CD8-positive, alpha-beta memory T cell (primary cell): ENCODE measurements at places on chromosomes 11 and 22. TPM values are rescaled to one million over a fixed set of nuclear protein-coding genes. Genes with fewer than 3 reads are reported as not detected.

GRCh38 chr11:72102631-72102945 is 509 bp downstream of the LAMTOR1 start:
- H3K4me1 ChIP-seq: peaks cover 31% of the 10 kb centered on the region
- peaks cover 17% of the 10 kb centered on the region for H3K36me3 ChIP-seq
- H3K4me3 ChIP-seq: peak overlapping the region; percentile 89
- DNase-seq: no peak
- no peaks in the 10 kb centered on the region for H3K27me3 ChIP-seq

- H3K4me3 ChIP-seq: no peak overlapping the region
- no peak overlapping the region for H3K27ac ChIP-seq
- H3K36me3 ChIP-seq: no peaks in the 10 kb centered on the region
- DNase-seq: no peak
- peaks cover 4% of the 10 kb centered on the region for H3K27me3 ChIP-seq
Observed at GRCh38 chr11:63240098-63240497, 3.3 kb downstream of the SLC22A25 start.

DNA sequence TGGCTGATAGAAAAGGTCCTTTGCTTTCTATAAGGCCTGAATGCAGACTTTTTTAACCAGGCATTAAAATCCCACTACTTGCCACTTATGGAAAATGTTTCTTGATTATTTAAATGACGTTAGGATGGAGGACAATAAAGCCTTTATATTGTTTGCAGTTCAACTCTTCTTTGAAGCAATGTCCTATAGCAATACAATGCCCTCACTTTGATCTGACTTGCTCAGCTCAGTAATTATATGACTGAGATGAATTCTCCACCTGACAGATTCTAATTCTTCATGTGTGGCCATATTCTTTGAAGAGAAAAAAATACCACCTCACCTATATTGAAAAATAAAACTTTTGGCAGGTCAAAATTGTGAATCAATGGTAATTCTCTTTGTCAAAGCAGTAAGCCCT is 182.0 kb upstream of the MTMR2 start:
- no peak for DNase-seq
- no peak overlapping the region for H3K4me3 ChIP-seq
- no peaks in the 10 kb centered on the region for H3K27me3 ChIP-seq
- H3K36me3 ChIP-seq: no peaks in the 10 kb centered on the region

- H3K4me1 ChIP-seq: no peaks in the 10 kb centered on the region
- no peak overlapping the region for H3K4me3 ChIP-seq
- no peak for DNase-seq
- no peaks in the 10 kb centered on the region for H3K36me3 ChIP-seq
- H3K27ac ChIP-seq: no peak overlapping the region
Observed at GRCh38 chr22:22087854-22088657, 105.5 kb upstream of the TOP3B start.

DNA sequence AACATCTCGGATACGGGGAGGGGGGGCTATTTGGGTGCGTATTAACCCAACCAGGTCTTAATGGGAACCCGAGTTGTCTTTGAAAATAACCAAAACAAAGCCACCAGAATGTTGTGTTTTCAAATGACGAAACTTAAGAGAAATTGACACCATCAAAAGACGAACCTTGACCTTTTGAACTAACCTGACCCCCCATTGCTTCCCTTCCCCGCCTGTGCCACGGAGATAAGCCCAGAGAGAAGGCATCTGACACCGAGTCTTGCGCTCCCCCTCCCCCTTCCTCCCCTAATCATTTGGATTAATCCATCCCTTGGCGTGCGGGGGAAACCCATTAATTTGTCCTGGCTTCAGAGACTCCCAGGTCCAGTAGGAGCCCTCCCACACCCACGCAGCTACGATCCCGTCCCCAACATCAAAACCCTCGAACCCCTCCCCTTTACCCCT is 4.5 kb upstream of the GCAT start:
- no peak overlapping the region for H3K4me3 ChIP-seq
- peaks cover 41% of the 10 kb centered on the region for H3K4me1 ChIP-seq
- H3K27me3 ChIP-seq: peaks cover 37% of the 10 kb centered on the region
- no peak for DNase-seq

DNA sequence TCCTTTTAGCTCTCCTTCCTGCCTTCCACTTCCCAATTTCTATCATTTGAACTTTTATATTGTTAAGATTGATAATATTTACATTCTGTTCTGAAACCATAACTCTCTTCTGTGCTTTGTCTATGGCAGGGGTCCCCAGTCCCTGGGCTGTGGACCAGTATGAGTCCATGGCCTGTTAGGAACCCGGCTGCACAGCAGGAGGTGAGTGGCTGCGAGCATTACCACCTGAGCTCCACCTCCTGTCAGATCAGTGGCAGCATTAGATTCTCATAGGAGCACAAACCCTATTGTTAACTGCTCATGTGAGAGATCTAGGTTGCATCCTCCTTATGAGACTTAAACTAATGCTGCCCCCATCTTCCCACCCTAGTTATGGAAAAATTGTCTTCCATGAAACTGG is 48.4 kb upstream of the HEPHL1 start:
- H3K4me3 ChIP-seq: no peak overlapping the region
- no peaks in the 10 kb centered on the region for H3K4me1 ChIP-seq
- no peaks in the 10 kb centered on the region for H3K36me3 ChIP-seq
- H3K27me3 ChIP-seq: no peaks in the 10 kb centered on the region
- H3K27ac ChIP-seq: peak overlapping the region; percentile 17
- no peak for DNase-seq

GRCh38 chr22:47628477-47629272 is 866.2 kb downstream of the TBC1D22A start:
- DNase-seq: no peak
- no peak overlapping the region for H3K4me3 ChIP-seq
- H3K4me1 ChIP-seq: no peaks in the 10 kb centered on the region
- no peaks in the 10 kb centered on the region for H3K27me3 ChIP-seq
- no peaks in the 10 kb centered on the region for H3K36me3 ChIP-seq

DNA sequence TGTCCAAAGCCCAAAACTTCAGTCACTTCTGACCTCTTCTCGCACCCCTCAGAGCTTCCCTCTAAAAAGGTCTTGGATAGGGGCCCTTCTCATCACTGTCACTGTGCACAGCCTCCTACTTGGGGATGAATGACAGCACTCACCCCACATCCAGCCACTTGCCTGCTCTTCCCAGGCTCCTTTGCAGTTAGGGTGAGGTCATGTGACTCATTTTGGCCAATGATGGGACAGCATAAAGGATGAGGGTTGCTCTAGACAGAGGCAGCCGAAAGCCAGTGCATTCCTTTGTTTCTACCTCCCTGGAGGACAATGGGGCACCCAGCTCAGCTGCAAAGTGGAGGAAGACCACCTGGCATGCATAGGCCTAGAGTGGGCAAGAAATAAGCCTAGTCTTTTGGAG is 1413.3 kb downstream of the TBC1D22A start:
- no peaks in the 10 kb centered on the region for H3K4me1 ChIP-seq
- H3K36me3 ChIP-seq: no peaks in the 10 kb centered on the region
- no peak overlapping the region for H3K27ac ChIP-seq
- no peak overlapping the region for H3K4me3 ChIP-seq
- DNase-seq: no peak

DNA sequence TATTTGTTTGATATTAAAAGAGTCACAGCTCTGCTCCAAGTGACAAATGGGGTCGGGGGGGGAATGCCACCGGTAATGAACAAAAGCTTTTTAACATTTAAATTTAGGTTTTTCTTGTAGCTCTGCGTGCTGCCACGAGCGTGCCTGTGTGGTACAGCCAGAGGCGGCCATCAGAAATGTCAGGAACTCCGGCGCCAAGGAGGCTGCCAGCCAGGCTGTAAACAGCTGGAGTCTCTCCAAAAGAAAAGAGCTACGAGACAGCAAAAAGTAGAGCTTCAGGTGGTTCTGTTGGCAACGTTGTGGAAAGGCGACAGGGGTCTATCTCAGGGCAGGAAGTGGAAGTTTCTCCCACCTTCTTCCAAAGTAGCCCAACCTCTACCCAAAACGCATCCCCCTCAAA is 532.8 kb downstream of the OPCML start:
- H3K4me3 ChIP-seq: no peak overlapping the region
- no peak overlapping the region for H3K27ac ChIP-seq
- no peaks in the 10 kb centered on the region for H3K4me1 ChIP-seq
- no peak for DNase-seq

GRCh38 chr11:118045191-118045590 is 31.7 kb upstream of the TMPRSS4 start:
- no peak overlapping the region for H3K27ac ChIP-seq
- H3K4me3 ChIP-seq: no peak overlapping the region
- no peak for DNase-seq

GRCh38 chr11:57230316-57230715 is 6.7 kb downstream of the APLNR start:
- H3K27ac ChIP-seq: no peak overlapping the region
- H3K4me1 ChIP-seq: no peaks in the 10 kb centered on the region
- no peak overlapping the region for H3K4me3 ChIP-seq
- no peaks in the 10 kb centered on the region for H3K36me3 ChIP-seq
- H3K27me3 ChIP-seq: no peaks in the 10 kb centered on the region
- DNase-seq: no peak

DNA sequence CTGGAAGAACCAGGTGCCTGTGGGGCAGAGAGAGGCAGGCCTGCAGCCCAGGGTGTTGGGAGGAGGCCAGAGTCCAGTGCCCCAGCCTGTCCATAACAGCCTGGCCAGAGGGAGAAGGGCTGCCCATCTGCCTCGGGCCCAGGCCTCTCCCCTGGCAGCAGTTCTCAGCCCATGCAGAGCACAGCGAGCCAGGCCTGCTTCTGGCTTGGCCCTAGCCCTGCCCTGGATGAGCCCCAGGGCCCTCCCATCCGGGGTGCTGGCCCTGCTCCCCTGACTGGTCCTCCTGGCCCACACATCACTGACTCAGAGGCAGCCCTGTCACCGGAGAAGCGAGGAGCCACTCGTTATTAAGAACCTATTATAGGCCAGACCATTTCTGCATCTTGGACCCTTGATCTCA is 19.7 kb upstream of the MYRF start:
- DNase-seq: no peak
- no peak overlapping the region for H3K4me3 ChIP-seq
- H3K27me3 ChIP-seq: no peaks in the 10 kb centered on the region
- peaks cover 5% of the 10 kb centered on the region for H3K4me1 ChIP-seq
- H3K27ac ChIP-seq: no peak overlapping the region

- H3K36me3 ChIP-seq: no peaks in the 10 kb centered on the region
- no peaks in the 10 kb centered on the region for H3K4me1 ChIP-seq
- DNase-seq: no peak
- no peaks in the 10 kb centered on the region for H3K27me3 ChIP-seq
Observed at GRCh38 chr11:99640671-99641070, 619.9 kb downstream of the CNTN5 start.

LDHAL6A gene
- polyA plus RNA-seq: not detected

EXPH5 gene
- 0.60 TPM for polyA plus RNA-seq

CLCF1 gene
- polyA plus RNA-seq: 4.6 TPM

RAB36 gene
- 1.5 TPM for polyA plus RNA-seq

ZNF70 gene
- polyA plus RNA-seq: 0.35 TPM

NCAM1 gene
- polyA plus RNA-seq: 1.7 TPM

FKBP2 gene
- 124 TPM for polyA plus RNA-seq

OR2D2 gene
- polyA plus RNA-seq: not detected

DNHD1 gene
- 1.9 TPM for polyA plus RNA-seq

ISX gene
- polyA plus RNA-seq: not detected

SPDYC gene
- not detected for polyA plus RNA-seq

SIRT3 gene
- 12.2 TPM for polyA plus RNA-seq
